ENCODE measurements at places on chromosomes 3 and 15.

- DNase-seq, result no peak
These were observed 16.5 kb downstream of the EMC3 start for GRCh38 chr3:9970020-9970652.

- DNase-seq, result no peak
These were observed 11.9 kb upstream of the LRTM1 start for GRCh38 chr3:54939557-54940300.

DNA sequence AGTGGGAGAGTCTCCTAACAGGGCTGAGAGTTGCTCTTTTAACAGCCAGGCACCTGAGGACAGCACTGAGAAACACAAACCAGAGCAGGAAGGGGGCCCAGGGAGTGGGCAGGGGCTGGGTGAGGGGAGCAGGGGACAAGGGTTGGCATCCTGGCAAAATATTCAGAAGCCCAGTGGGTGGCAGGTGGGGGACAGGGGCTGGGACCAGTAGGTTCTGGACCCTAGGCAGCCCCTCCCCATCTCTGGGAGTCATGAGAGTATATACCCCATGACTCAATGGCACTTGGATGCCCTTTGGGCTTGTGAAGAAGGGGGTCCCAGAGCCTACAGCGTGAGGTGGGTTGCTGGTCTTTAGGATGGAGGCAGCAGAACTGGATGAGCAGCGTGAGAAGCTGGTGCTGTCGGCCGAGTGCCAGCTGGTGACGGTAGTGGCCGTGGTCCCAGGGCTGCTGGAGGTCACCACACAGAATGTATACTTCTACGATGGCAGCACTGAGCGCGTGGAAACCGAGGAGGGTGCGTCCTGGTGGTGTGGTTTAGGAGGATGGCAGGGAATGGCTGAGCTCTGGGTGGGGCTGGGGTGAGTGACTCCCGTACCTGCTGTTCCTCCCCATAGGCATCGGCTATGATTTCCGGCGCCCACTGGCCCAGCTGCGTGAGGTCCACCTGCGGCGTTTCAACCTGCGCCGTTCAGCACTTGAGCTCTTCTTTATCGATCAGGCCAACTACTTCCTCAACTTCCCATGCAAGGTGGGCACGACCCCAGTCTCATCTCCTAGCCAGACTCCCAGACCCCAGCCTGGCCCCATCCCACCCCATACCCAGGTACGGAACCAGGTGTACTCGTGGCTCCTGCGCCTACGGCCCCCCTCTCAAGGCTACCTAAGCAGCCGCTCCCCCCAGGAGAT is 24.2 kb downstream of the NBEAL2 start:
- no peak for DNase-seq

DNA sequence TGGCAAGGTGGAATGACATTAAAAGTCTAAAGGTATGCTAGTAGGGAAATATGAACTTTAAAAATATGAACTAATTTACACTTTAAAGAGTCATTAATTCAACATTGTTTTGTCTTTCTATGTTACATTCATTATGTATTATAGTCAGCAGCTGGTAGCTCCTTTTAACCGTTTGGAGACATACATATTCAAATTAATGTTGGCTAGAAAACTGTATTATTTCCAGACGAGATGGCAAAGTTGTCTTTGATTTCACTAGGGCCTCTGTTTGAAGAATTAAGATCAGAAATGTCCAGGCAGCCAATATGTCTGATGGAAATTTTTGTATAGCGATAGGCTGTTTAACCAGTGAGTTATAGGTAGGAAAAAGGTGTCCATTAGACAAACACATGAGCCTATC is 817.6 kb downstream of the GRM7 start:
- DNase-seq, result no peak

- no peak for DNase-seq
These were observed 25.5 kb upstream of the TAFA4 start for GRCh38 chr3:68957895-68958294.

DNA sequence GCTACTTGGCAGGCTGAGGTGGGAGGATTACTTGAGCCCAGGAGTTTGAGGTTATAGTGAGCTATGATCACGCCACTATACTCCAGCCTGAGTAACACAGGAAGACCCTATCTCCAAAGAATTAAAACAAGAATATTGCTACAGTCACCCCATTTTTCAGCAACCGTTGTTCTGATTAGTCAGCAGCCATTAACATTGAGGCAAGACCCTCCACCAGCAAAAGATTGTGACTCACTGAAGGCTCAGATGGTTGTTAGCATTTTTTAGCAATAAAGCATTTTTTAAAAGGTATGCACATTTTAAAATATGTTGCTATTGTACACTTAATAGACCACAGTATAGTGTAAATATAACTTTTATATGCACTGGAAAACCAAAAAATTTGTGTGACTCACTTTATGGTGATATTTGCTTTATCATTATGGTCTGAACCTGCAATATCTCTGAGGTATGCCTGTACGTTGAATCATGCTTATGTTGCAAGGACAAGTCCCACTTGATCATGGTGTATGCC is 492.6 kb downstream of the SQOR start:
- DNase-seq, result no peak
